ENCODE measurements at places on chromosomes 2 and 18.

- no peak for DNase-seq
Observed at GRCh38 chr2:127630096-127630863, 15.7 kb upstream of the GPR17 start.

GRCh38 chr18:23560186-23560585 is 26.1 kb downstream of the NPC1 start:
- DNase-seq = no peak

DNA sequence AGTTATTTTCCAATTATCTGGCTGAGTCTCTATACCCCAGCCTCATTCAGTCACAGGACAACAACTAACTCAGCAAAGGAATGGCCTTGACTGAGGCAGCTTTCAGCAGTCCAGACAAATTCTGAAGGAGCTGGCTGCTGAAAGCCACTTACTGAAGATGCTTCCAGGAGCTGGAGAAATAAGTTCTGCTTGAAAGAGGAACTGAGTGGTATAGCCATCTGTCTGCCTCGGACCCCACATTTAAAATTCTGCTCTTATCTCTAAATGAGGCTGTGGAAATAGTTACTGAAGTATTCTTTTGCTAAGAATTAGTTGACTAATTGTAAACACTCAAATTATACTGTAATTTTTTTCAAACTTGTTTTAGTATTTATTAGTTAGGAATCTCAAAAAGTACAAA is 9.1 kb upstream of the GPD2 start:
- DNase-seq = no peak

DNA sequence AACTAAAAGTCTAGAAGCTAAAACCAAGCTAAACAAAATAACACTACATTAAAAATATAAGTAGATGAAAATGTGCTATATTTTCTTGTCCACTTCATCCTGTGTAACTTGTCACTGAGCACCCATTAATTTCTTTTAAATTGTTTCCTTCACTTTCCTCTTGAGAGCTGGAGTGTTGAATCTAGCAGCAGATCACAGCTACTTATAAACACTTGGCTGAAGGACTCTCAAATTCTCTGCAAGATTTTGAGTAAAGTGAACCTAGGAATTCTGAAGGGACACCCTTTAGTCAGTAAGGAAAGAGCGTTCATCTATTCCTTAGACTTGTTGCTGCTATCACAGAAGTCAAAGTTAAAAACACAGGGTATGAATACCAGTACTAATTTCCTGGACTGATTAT is 1163.9 kb downstream of the DPP10 start:
- no peak for DNase-seq

DNA sequence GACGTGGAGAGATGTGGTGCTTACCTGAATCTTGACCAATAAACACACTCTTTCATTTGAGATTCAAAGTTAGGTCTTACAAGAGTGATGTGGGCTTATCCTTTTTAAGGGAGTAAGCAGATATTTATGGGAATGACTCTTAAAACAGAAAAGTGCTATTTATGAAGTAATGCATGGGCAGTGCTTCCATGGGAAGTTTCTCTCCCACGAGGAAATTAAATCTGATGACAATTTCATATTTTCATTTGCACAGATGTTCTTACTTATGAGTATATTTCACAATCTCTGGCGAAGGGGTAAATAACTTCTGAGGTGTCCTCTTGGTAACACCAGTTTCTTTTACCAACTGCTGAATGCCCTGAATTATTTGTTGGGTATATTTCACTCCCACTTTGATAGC is 21.0 kb downstream of the PNPT1 start:
- DNase-seq = no peak

- DNase-seq = no peak
Observed at GRCh38 chr2:20468549-20469500, 22.0 kb downstream of the RHOB start.

GRCh38 chr2:206323486-206323885 is 49.0 kb downstream of the ZDBF2 start:
- DNase-seq = no peak

DNA sequence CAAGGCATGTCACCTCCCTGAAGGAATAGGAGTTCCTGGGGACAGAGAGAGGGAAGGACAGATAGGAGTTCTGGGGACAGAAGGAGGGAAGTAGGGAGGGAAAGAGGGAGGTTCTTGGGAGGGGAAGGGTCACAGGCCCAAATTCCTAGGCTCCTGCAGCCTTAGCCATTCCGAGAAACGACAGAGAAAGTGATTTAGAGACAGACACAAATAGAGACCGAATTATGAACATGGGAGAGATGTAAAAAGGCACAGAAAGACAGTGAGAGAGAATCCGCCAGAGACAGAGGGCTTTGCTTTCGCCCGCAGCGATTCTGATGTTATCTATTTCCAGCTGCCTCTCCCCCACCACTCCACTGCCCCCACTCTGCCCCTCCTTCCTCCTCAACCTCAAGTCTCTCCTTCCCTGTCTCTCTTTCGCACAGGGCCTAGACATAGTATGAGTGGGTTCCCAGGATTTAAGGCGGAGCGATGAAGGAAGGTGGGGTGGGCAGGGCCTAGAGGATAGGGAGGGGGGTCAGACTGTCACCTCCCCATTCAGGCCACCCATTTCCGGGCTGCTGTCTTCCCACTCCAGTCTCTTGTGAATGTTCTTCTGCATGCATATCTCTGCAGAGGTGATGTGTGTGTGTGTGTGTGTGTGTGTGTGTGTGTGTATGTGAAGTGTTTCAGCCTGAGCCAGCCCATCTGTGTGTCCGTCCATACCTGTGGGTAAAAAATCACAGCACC is 3.3 kb upstream of the WNT6 start:
- DNase-seq = no peak

GRCh38 chr2:133602538-133602937 is 34.3 kb upstream of the NCKAP5 start:
- no peak for DNase-seq

Measured in stimulated activated CD4-positive, alpha-beta T cell treated with anti-CD3 and anti-CD28 coated beads, TNF-alpha, amount 100 ng/mL, for 24 hours (primary cell).